ENCODE measurements at places on chromosomes 2 and 18.

GRCh38 chr2:74364533-74365505 lies 15.3 kb downstream of the DCTN1 start:
- no peak for DNase-seq

GRCh38 chr2:145724311-145724898 lies 1204.5 kb upstream of the ZEB2 start:
- no peak for DNase-seq

DNA sequence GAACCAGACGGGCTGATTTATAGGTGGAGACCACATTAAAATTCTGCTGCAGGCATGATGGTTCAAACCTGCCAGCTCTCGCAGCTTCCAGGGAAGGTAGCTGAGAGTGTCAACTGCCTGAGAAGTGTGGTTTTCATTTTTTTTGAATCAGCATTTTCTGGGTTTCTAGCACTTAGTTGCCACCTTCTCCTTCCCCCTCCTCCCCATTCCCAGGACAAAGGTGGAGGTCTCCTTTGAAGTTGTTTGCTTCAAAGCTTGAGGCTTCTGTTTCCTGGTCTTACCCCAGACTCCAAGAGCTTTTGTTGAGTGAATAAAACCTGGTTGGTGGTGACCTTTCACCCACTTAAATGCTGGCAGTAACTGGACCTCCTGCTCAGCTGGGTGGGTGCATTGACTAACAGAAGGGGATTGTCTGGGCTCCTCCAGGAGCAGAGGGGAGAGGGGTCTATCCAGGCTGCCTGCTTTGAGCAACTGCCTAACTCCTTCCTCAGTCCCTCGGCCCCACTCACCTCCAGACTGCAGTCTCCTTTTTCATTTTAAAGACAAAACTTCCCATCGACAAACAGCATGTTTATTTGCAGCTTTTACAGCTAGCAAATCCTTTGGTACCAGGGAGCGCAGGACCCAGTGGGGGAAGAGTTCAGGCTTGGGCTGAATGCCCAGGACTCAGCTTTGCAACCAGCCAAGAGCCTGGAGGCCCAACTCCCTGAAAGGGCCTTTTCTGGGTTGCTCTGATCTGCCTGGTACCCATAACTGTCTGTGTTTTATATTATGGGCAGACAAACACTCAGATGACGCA lies 3.5 kb downstream of the RHOB start:
- DNase-seq = no peak

- DNase-seq = no peak
These were observed 185.1 kb downstream of the DLGAP1 start for GRCh38 chr18:4270016-4270415.

DNA sequence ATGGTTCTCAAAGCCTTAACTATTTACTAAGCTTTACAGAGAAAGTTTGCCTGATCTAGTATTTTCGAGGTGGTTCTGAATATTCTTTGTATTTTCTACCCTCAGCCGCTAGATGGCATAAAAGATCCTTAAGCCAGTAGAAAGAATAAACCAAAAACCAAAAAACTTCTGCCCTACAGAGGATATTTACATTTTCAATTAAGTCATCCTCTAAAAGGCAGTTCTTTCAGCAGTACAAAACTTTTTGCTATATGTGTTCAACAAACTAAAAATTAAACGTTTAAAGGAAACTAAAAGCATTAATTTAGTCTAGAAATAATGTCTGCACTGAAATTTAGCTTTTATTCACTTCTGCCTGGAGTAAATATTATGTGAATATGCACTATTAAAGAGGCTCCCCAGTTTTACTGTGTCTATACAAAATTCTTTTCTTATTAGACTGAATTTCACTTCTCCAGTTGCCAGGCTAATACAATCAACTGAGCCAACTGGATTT lies 297.5 kb downstream of the PIEZO2 start:
- DNase-seq = no peak

DNA sequence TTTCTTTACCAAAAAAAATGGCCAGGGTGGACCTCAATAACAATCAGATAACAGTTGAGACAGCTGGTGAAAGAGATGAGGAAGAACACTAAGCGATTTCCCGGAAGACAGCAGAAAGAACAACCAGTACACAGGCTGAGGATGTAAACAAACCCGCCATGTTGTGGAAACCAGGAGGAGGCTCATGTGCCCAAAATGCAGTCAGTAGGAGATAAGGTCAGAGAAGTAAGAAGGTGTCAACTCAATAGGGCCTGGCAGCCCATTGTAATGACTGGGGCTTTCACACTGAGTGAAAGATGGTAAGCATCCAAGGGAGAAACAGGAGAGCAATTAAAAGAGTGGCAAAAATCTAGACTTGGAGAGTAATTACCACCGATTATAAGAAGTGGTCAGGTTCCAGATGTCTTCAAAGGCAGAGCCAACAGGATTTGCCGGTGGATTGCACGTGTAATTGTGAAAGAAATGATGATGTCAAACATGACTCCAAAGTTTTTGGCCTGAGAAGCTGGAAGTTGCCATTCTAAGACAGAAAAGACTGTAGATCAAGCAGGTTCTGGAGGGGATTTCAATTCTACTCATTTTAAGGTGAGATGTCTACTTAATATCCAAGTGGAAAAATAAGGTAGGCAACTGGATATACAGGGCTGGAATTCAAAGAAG lies 77.7 kb upstream of the CYP1B1 start:
- DNase-seq = no peak

- DNase-seq = no peak
These were observed 749.7 kb upstream of the SOX11 start for GRCh38 chr2:4942441-4942840.

- DNase-seq = peak; percentile 72
These were observed 24.6 kb downstream of the MAIP1 start for GRCh38 chr2:199979832-199980628.

DNA sequence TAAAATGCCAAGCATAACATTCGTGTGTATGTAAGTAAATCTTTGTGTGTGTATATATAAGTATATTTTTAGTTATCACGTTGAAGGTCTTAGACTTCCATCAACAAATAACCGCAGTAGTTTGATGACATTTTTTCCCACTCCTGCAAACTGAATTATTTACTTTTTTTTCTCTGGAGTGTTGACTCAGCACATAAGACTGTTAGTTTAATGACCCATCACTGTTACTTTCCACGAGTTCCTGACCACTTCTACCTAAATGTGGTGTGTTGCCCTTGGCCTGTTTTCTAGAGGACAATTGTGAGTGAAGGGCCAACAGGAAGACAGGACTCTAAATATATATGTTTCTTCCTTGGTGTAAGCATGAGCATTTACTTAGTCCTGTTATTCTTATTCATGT lies 71.3 kb upstream of the TXNDC2 start:
- DNase-seq = no peak

DNA sequence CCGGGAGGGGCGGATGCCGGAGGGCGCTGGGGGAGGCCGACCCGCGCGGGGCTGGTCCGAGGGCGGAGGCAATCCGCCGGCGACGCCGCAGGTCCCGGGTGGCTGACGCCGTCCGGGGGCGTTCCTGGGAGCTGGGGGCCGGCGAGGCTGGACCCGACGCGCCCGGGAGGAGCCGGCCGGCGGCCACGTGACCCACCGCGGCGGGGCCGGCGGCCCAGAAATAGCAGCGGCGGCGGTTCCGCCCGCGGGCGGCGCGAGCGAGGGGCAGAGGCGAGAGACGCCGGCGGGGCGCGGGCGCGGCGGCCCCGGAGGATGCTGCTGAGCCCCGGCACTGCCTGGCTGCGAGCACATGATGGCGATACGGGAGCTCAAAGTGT lies at the start of gene RAB31:
Gene RAB31 (plus strand): TSS at position 245 of the 377 bp plus-strand sequence. CDS start 105 bp downstream, at position 350.
- no peak for DNase-seq

GRCh38 chr2:155062250-155062921 lies 363.9 kb downstream of the KCNJ3 start:
- no peak for DNase-seq

DNA sequence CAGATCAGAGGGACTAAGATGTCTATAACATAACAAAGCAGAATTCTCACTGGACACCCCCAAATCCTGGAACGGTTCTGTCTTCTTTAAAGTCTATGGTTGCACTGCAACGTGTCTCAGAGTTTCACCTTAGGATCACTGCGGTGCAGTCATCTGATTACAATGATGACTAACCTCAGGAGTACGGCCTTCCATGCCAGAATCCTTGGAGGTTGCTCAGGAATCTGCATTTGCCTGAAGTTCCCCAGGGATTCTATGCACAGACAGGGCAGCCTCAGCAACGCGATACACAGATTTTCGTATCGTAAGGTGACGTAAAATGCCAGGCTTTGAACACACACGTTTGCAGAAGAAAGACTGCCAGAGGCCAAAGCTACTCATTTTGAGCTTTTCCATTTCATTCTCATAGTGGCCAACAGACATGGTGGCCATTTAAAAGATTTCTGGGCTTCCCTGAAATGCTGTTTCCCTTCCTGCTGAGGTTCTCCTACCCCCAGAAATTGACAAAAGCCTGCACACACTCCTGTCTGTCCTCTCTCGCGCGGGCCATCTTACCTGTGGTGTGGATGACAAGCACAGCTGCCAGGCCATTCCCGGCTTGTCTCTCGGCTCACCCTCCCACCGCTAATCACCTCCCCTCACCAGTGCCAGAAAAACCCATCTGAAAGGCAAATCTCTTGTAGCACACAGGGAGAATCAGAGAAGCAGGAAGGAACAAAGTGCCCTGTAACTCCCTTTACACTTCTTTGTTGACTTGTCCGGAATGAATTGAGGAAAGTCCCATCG lies 148.8 kb downstream of the ACKR3 start:
- DNase-seq = no peak

- DNase-seq = no peak
These were observed 17.9 kb downstream of the CAPN10 start for GRCh38 chr2:240604291-240604938.

- no peak for DNase-seq
These were observed 17.5 kb upstream of the RAB31 start for GRCh38 chr18:9690418-9691188.

DNA sequence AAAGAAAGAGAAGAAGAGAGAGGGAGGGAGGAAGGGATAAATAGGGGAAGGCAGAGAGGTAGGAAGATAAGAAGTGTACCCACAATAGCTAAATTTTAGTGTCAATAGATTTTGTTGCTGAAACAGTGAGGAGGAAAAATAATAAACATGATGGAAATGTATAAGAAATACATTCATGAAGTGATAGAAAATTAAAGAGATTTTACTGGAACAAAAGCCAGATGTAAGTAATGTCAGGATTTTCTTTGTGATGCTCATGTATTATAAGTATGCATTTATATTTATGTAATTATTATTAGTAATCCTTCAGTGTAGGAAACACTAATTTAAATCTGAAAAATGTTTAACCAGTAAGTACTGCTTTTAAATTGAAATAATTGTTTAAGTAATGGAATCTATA lies 1125.2 kb upstream of the FANCL start:
- DNase-seq = no peak

- no peak for DNase-seq
These were observed 34.5 kb downstream of the CMPK2 start for GRCh38 chr2:6831229-6831628.

DNA sequence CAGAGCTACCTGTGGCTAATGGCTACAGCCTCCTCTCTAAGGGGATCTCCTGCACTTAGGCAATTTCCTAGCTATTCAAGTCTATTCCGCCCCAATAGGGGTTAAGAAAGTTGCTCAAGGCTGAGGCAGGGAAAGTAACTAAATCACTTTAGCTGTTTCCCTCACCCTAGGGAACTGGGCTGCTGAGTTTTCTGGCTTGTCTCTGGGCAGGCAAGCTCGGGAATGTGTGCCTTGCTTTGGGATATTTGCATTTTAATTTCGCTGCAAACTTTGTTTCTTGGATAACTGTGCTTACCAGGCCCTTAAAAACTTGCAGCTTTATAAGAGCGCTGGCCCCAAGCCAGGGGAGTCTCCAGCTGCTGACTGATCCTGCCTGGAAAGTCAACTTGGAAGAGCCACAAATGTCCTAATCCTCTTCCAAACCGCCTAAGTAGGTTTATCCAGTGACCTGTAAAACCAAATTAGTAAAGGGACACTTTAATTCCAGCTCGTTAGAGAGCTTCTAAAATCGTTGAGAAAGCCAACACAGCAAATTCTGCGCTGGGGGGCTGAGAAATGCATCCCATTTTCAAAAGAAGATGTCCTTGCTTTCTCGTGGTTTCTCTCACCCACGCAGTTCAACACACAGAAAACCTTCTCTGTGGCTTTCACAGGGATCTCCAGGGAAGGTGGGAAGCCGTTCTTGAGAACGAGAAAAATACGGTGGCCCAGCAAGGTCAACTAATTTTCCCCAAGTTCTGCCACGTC lies 59.5 kb upstream of the SP3 start:
- no peak for DNase-seq

DNA sequence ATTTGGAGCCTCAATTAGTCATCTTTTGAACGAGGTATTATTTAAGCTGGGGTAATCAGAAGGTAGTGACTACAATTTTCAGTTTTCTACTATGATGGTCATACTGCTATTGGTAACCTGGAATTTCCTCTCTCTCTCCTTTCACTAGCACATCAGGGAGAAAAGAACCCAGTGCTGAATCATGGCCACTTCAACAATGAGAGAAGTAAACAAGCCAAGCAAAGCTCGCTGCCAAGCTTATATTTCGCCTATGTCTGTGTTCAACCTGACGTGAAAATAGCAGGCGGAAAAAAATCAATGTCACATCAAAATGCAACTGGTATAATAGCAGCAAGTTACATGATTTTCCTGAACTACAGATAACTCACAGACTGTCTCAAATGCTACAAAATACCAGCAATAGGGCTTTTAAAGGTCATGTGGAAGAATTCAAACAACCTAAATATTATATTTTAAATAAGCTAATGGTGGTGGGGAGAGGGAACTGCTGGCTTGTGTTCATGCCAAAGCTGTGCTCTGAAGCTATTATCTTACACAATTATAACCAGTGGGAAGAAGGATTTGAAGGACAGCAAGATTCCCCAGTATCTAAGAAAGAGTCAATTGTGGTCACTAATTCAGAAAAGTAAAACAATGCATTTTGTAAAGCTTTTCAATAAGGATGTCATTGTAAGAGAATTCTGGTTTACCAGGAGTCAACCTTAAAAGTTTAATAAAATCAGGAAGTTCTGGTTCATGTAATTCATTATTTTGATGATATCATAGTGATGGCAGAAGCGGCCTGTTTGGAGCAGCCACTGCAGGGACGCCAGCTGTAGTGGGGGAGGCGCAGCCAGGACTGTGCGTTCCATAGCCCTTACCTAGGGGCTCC lies 38.0 kb downstream of the RNF152 start:
- DNase-seq = no peak

DNA sequence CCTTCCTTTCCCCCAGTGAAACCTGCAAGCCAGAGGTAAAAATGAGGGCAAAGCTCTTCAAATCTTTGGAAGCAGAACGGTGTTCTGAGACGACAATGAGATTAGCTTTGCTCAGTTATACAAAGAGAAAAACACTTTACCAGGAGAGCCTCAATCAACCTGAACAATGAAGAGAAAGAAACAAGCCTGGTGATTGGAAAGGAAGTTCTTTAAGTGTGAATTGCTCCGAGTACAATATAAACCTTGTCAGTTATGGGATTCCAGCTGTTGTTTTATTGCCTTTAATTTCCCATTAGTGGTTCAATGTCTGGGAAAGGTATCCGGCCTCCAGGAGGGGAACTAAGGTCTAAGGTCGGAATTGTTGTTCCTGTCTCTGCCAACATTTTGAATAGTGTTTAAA lies 901.6 kb downstream of the EPHA4 start:
- DNase-seq = no peak

DNA sequence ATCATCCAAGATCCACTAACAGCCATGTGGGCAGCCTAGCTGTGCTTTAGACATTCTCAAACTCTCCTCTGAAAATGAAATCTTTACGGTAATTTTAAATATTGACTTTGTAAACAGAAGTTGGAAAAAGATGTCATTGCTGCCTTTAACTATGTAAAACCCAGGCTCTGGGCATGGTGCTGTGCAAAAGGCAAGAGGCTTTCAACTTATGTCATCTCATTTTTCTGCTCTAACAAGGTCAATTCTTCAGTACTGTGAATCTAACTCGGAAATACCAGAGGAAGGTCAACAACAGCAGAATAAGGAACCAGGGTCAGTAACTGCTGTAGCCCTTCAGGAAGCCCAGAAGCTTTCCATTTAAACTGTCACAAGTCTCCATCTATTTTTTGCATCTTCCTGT lies 37.0 kb upstream of the MPP4 start:
- no peak for DNase-seq

Measured in stimulated activated CD8-positive, alpha-beta memory T cell treated with anti-CD3 and anti-CD28 coated beads, Interleukin-2, amount 100 ng/mL, for 1 hour (primary cell).